GM23338 (cell line): ENCODE measurements at places on chromosomes 11 and 22.

GRCh38 chr11:126722006-126722736 lies 278.4 kb downstream of the KIRREL3 start:
- no peaks in the 10 kb centered on the region for H3K36me3 ChIP-seq
- H3K27ac ChIP-seq = no peak overlapping the region
- no peaks in the 10 kb centered on the region for H3K4me1 ChIP-seq

DNA sequence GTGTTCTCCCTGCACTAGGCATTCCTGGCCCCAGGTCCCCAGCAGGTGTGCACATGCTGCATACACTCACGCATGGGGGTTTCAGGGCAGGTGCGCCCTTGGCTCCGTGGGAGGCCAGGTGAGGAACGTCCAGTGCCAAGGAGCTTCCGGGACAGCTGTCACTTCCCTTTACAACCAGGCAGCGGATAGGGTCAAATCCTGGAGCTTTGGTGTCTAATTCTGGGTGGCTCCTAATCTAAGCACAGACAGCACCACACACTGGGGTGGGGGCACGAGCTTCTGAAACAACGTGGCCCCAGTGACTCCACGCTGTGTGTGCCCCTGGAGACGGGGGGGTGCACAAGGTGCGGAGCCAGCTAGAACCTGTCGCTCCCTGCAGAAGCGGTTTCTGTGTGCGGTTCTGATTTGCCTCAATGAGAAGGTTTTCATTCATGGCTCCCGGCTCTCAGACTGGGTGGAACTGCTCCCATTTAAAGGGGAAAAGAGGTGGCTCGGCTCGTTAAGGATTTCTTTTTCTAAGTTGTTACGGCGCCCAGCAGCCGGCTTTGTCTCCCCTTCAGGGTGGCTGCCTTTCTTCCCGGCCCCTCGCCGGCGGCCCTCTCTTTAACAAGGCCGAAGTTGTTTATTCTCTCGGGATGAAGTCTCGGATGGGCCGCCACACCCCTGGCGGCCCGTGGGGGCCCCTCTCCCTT lies 5.0 kb downstream of the CCND1 start:
- peak overlapping the region; percentile 26; the same call in 1 of the 2 replicates for H3K27ac ChIP-seq
- DNase-seq = no peak
- H3K36me3 ChIP-seq = no peaks in the 10 kb centered on the region; the same call in 1 of the 2 replicates
- H3K27me3 ChIP-seq = peaks cover 10% of the 10 kb centered on the region; the same call in 1 of the 2 replicates

DNA sequence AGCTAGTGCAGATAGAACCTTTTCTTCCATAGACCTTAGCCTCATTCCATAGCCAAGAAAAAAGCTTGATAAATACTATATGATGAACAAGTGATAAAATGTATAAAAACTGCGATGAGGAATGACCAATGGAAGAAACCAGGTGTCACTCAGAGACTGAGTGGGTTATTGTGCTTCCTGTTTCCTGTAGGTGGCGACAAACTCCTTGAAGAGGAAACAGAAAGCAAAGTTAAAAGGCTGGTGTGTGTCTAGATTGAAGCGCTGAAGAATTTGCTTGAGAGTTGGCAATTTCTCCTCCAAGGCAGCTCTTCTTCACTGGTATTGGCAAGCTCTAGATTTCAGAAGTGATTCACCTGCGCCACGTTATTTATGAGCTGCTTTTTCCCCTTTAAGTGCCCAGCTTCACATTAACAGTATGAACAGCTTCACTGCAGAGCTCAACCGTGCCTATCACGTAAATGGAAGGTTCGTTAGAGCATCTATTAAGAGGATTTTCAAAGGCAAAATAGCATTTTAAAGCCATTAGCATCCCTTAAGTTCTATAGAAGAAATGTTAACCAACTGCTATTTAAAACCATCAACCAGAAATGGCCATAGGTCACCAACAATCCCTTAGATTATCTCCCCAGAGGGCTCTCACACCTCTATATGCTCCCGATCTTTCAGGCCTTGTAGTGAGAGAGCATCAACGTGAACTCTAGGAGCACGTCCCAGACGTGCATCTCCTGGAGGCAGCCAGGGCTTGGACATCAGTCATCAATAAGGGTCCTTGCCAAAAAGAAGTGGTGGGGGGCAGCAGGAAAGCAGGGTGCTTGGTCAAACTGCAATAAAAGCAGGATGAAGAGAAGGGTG lies 179.4 kb downstream of the CADM1 start:
- H3K4me1 ChIP-seq = no peaks in the 10 kb centered on the region
- peak; percentile 89 for DNase-seq
- H3K4me3 ChIP-seq = no peak overlapping the region
- H3K27ac ChIP-seq = no peak overlapping the region
- H3K36me3 ChIP-seq = no peaks in the 10 kb centered on the region

DNA sequence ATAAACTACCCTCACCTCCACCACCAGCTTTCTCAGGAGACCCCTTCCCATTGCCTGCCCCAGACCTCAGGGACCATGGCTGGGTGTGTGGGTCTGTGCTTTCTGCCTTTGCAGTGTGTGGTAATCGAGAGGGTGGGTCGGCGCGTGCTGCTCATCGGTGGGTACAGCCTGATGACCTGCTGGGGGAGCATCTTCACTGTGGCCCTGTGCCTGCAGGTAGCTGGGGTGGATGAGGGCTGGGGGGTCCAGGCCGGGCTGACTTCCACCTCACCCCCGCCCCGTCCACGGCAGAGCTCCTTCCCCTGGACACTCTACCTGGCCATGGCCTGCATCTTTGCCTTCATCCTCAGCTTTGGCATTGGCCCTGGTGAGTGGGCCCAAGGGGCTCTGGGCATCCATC lies 10.5 kb upstream of the MIF start:
- H3K4me3 ChIP-seq = no peak overlapping the region
- H3K4me1 ChIP-seq = no peaks in the 10 kb centered on the region
- no peaks in the 10 kb centered on the region for H3K36me3 ChIP-seq

- no peaks in the 10 kb centered on the region for H3K36me3 ChIP-seq
- peaks cover 9% of the 10 kb centered on the region for H3K4me1 ChIP-seq
- no peak overlapping the region for H3K4me3 ChIP-seq
- no peak overlapping the region for H3K27ac ChIP-seq
- H3K27me3 ChIP-seq = no peaks in the 10 kb centered on the region
Measured at GRCh38 chr11:115518983-115519628, 14.9 kb upstream of the CADM1 start.

GRCh38 chr11:79437278-79437980 lies 3.4 kb downstream of the TENM4 start:
- no peaks in the 10 kb centered on the region for H3K36me3 ChIP-seq
- DNase-seq = peak; percentile 89
- H3K27ac ChIP-seq = no peak overlapping the region
- peak overlapping the region; percentile 83 for H3K4me3 ChIP-seq

- H3K4me3 ChIP-seq = no peak overlapping the region
- peaks cover 12% of the 10 kb centered on the region for H3K4me1 ChIP-seq
- H3K27ac ChIP-seq = peak overlapping the region; percentile 16; the same call in 1 of the 2 replicates
- DNase-seq = peak; percentile 60
- H3K36me3 ChIP-seq = no peaks in the 10 kb centered on the region
Measured at GRCh38 chr11:112321501-112322172, 61.0 kb upstream of the PLET1 start.

- no peak overlapping the region for H3K27ac ChIP-seq
- no peaks in the 10 kb centered on the region for H3K36me3 ChIP-seq
- no peaks in the 10 kb centered on the region for H3K4me1 ChIP-seq
Measured at GRCh38 chr11:12170984-12171383, 60.6 kb downstream of the MICAL2 start.

- H3K27ac ChIP-seq = no peak overlapping the region
- DNase-seq = no peak
- no peak overlapping the region for H3K4me3 ChIP-seq
Measured at GRCh38 chr11:114236829-114237228, 59.4 kb upstream of the NNMT start.

GRCh38 chr22:28246397-28246796 lies 327.3 kb upstream of the PITPNB start:
- H3K4me3 ChIP-seq = no peak overlapping the region
- no peak overlapping the region for H3K27ac ChIP-seq
- no peaks in the 10 kb centered on the region for H3K36me3 ChIP-seq
- H3K4me1 ChIP-seq = peaks cover 15% of the 10 kb centered on the region

DNA sequence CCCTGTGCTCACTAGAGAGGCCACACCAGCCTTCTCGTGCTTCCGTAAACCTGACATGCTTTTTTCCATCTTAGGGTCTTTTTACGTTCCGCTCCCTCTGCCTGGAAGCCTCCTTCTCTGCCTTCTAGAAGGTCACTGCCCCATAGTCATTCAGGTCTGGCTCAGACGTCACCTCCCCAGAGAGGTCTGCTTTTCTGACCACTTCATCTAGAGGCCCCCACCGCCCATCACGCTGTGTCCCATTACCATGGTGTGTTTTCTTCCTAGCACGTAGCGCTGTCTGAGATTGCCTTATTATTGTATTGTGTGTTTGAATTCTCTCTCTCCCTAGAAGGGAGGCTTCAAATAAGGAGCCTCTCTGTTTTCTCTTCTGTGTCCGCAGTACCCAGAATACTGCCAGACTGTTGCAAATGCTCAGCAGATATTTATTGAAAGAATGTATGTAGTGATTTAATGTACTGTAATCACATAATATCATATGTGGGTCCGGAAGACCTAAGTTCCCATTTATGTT lies 10.0 kb downstream of the TAB1 start:
- no peak for DNase-seq
- H3K4me1 ChIP-seq = peaks cover 3% of the 10 kb centered on the region; the same call in 1 of the 2 replicates
- H3K4me3 ChIP-seq = no peak overlapping the region
- no peaks in the 10 kb centered on the region for H3K27me3 ChIP-seq
- H3K36me3 ChIP-seq = no peaks in the 10 kb centered on the region

DNA sequence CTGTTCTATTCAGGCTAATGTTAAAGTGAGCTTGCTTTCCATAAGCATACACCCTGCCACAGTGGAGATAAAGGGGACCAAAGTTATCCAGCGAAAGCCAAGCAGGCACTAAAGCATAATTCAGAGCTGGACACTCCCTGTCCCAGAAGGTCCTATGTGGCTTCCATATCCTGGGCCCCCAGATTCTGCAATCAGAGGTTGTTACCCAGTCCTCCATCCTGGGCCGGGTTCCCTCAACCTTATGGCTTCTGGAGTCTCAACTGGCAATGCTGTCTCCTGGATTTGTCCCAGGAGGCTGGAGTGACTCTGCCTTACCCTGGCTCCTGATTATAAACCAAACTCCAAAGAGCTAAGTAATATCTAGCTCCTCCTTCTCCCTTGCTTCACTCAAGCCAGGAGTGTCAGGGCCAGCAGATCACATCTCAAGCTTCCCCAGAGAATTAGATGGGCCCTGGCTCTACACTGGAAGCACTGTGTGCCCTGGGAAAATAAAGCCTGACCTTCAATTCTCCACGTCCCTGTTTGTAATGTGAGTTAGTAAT lies 14.0 kb upstream of the SMIM35 start:
- no peaks in the 10 kb centered on the region for H3K36me3 ChIP-seq
- DNase-seq = no peak
- no peak overlapping the region for H3K4me3 ChIP-seq

GRCh38 chr11:65212226-65212801 lies 30.6 kb downstream of the CAPN1 start:
- peaks cover 3% of the 10 kb centered on the region; the same call in 1 of the 2 replicates for H3K36me3 ChIP-seq
- H3K27ac ChIP-seq = peak overlapping the region; percentile 91
- H3K27me3 ChIP-seq = no peaks in the 10 kb centered on the region
- no peak overlapping the region for H3K4me3 ChIP-seq

DNA sequence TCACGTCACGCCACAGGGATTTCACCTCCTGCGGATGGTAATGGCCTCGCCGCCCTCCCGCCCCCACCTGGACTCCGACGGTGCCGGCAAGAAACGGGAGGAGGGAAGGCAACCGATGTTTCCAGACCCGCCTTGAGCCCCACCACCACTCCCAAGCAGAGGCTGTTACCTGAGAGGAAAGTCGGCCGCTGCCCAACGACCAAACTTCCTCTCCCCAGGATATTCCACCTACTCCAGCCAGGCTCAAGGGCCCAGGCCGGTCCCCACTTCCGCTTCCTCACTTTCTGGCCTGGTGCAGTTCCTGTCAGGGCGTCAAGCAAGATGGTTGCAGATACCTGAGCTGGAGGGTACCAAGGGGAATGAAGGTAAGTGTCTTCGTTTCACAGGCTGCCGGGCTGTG lies at the start of gene ENTHD1:
ENTHD1 (minus strand) TSS at position 235 of the 400 bp plus-strand sequence. CDS start 6,012 bp downstream, outside the sequence.
- H3K4me3 ChIP-seq = no peak within 1 kb of the TSS
- no peaks in the 10 kb centered on the region for H3K4me1 ChIP-seq
- no peaks in the 10 kb centered on the region for H3K27me3 ChIP-seq
- no peaks in the 10 kb centered on the region for H3K36me3 ChIP-seq

DNA sequence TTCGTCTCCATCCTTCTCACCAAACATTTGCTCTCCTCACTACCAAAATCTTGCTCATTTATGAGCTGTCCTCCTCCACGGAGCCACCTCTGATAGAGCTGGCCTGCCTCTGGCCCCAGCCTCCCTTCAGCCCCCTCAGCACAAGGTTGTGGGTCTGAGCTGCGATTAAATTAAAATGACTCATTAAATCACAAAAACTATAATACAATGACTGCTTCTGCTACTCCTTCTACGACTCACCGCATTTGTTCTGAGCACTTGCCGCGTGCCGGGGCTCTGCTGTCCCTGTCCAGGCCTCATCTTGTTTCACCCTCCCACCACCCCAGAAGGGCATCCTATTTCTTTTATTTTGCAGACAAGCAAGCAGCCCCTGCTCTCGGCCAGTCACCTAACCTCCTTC lies 49.2 kb upstream of the TIMP3 start:
- no peaks in the 10 kb centered on the region for H3K4me1 ChIP-seq
- H3K4me3 ChIP-seq = no peak overlapping the region
- DNase-seq = no peak
- no peaks in the 10 kb centered on the region for H3K27me3 ChIP-seq
- H3K36me3 ChIP-seq = no peaks in the 10 kb centered on the region
- no peak overlapping the region for H3K27ac ChIP-seq

- H3K27me3 ChIP-seq = no peaks in the 10 kb centered on the region
- no peak overlapping the region for H3K4me3 ChIP-seq
- H3K36me3 ChIP-seq = no peaks in the 10 kb centered on the region
- no peaks in the 10 kb centered on the region for H3K4me1 ChIP-seq
Measured at GRCh38 chr11:2515401-2516275, 70.8 kb downstream of the KCNQ1 start.

DNA sequence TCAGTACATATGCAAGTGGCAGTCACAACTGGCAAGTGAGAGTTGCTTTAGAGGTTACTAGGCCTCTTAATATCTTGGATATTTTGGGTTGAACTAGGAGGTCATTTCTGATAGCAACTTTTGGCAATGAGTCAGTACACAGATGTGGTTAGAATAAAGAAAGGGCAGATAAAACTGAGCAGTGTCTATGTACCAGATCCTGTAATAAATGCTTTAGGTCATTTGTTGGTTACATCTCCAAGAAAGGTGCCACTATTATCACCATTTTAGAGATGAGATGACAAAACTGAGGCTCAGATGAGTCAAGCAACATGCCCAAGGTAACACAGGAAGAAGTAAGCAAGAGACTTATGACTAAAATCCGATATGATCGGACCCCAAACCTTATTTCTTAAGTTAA lies 25.0 kb downstream of the MAML2 start:
- 0 out of 2 replicates have a peak overlapping the region, but pooled peaks have one; percentile 17 for H3K27ac ChIP-seq
- no peaks in the 10 kb centered on the region for H3K27me3 ChIP-seq
- DNase-seq = no peak
- no peak overlapping the region for H3K4me3 ChIP-seq

DNA sequence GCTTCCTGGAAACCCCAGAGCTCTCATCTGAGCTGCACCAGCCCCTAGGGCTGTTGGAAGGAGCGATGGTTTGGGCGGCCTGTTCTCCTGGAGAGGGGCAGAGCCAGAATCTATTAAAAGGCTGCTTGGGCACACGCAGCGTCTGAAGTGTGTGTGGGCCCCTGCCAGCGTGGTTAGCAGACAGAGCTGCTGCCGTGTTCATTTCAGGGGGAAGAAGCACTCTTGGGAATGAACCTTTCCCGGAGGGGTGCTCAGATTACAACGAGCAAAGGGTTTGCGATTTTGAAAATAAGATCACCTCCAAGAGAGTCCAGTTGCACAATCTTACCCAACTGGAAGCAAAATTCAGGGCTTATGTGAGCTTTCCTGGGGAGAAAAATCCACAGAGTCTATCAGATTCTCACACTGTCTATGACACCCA lies 12.9 kb downstream of the ANO1 start:
- no peaks in the 10 kb centered on the region for H3K4me1 ChIP-seq
- no peaks in the 10 kb centered on the region for H3K27me3 ChIP-seq
- no peaks in the 10 kb centered on the region for H3K36me3 ChIP-seq
- H3K27ac ChIP-seq = no peak overlapping the region
- H3K4me3 ChIP-seq = no peak overlapping the region
- no peak for DNase-seq
